ENCODE measurements at places on chromosomes 2 and 18.

GRCh38 chr2:132617989-132618388, 52.0 kb downstream of the LYPD1 start:
- DNase-seq = no peak

GRCh38 chr2:59968441-59968840, 585.0 kb downstream of the BCL11A start:
- DNase-seq = no peak

- no peak for DNase-seq
These were observed 199.3 kb downstream of the LTBP1 start for GRCh38 chr2:33146102-33146501.

DNA sequence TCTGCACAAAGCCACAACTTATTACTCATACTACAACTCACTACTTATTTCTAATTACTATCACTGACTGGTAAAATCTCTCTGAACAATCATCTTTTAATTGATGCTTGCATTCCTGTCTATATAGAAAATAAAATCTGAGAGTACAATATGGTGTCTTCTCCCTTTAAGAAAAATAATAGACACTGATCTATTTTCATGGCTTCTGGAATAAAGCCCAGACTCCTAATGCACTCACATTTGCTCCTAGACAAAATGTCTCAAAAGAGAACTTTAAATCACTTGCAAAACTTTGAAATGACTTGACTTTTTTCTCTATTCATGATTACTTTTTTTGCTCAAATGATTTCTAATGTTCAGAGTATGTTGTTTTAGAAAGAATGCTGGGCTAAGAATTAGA, 28.7 kb downstream of the ESCO1 start:
- no peak for DNase-seq

GRCh38 chr2:151733771-151734672, at the start of gene NEB:
TSS of gene NEB (minus strand) at chr2:151734476. CDS start at chr2:151733156, 1,320 bp downstream.
- no peak for DNase-seq

DNA sequence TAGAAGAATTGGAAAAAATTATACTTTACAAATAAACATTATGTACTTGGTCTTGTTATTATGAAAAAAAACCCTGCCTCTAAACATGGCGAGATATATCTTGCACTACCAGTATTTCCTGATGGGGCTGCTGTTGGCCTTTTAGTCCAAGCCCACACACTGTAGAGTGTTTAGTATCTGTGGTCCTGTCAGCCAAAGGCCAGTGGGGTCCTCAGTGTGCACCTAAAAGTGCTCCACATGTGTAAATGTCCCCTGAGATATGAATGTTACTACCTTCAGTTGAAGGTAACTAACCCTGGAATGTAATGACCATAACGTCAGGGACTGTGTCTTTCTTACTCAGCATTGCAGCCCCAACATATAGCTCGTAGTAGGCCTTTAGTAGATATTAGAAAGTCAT, 71.1 kb upstream of the HK2 start:
- DNase-seq = no peak

GRCh38 chr2:67294218-67294617, 102.9 kb upstream of the ETAA1 start:
- DNase-seq = no peak

DNA sequence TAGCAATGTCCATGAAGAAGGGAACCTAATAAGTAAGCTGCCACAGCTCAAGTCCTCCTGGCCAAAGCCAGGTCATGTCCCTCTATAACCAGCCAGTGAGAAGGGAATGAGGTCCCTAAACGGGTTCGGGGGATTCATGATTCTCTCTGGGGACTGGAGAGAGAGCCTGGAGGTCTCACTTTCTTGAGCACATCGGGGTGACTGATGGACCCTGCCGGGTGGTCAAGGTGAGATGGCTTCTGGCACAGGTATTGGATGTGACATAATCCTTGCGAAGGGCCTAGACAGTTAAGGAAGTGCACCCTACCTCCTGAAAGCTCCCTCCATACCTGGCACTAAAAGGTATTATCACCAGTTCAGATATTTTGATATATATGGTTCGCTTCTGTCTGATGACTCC, 45.7 kb downstream of the HRH4 start:
- no peak for DNase-seq

DNA sequence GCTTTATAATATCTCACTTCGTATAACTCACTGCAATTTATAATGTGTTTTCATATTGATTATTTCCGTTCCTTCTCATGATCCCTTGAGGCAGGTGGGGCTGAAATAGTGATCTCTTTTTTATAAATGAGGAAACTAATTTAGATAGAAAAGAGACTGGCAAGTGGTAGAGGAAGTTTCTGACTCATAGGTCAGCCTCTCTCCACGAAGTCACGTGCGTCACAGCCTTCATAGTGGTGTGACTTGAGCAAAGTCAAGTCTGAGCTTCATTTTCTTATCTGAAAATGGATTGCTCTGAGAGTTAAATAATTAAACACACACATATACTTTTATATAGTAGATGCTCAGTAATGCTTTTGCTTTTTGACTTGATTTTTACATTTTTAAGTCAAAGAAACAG, 19.9 kb downstream of the ABCG5 start:
- DNase-seq = no peak

- no peak for DNase-seq
These were observed at the start of gene C2orf72 for GRCh38 chr2:231037202-231037730. TSS of gene C2orf72 (plus strand) at chr2:231037523. CDS start at chr2:231037566, 43 bp downstream.

DNA sequence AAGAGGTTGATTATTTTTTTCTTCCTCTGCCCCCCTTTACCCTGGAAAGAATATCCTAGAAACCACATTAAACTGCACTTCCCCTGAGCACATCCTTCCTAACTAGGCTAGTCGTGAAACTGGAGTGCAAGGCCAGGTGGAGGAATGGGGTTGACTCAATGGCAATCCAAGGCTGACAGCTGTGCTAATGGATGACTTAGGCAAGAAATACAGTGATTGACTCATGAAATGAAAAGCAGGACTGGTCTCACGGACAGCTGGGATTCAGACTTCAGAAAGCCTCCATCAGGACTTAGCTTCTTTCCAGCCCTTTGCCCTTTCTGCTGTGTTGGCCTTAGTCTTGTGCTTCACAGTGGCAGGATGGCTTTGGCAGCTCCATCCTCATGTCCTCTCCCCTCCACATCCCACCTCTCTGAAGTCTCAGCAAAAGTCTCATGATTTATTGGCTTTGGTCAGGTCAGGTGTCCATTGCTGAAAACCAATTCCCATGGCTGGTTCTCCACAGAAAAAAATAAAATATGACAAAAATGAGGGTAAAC, 33.8 kb downstream of the INSIG2 start:
- no peak for DNase-seq

GRCh38 chr18:79687806-79688205, 8.2 kb downstream of the CTDP1 start:
- DNase-seq = no peak

DNA sequence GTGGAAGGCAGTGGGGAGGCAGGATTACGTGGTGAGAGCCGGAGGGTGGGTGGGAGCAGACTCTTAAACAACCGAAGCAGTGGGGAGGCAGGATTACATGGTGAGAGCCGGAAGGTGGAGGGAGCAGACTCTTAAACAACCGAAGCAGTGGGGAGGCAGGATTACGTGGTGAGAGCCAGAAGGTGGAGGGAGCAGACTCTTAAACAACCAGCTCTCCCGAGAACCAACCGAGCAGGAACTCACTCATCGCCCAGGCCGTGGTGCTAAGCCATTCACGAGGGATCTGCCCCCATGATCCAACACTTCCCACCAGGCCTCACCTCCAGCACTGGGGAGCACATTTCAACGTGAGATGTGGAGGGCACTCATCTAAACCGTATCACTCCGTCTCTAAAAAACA, 87.7 kb downstream of the RTP5 start:
- DNase-seq = no peak
